ENCODE measurements at places on chromosomes 4 and X.

GRCh38 chr4:177485528-177485927 lies 43.3 kb upstream of the AGA start:
- no peak for DNase-seq

DNA sequence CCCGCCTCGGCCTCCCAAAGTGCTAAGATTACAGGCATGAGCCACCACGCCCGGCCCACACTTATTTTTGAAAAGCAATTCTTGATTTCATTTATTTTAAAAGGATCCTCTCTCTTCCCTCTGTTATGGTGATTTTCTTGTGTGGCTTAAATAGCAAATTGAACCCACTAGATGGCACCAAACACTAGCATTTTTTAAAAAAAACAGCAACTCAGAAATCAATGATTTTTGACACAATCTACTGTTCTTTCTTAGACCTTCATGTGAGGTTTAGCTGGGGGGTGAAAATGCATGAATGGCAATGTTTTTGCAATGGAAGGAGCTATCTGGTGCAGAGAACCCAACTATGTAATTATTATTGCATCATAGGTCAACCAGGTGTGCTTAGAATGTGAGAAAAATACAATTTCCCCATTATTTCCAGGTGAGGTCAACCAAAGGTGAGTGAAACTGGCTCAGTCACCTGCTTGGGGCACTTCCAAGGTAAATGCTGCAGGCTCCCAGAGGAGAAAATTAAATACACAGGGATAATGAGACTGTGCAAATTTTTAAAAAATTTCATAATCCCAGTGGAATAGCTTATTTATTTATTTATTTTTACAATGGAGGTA lies 226.7 kb upstream of the PRKX start:
- no peak for DNase-seq

GRCh38 chr4:78244705-78245485 lies 187.8 kb downstream of the FRAS1 start:
- no peak for DNase-seq

GRCh38 chr4:3470244-3471097 lies 7.4 kb downstream of the DOK7 start:
- no peak for DNase-seq

- no peak for DNase-seq
Measured at GRCh38 chr4:24395937-24396336, 188.4 kb downstream of the DHX15 start.

DNA sequence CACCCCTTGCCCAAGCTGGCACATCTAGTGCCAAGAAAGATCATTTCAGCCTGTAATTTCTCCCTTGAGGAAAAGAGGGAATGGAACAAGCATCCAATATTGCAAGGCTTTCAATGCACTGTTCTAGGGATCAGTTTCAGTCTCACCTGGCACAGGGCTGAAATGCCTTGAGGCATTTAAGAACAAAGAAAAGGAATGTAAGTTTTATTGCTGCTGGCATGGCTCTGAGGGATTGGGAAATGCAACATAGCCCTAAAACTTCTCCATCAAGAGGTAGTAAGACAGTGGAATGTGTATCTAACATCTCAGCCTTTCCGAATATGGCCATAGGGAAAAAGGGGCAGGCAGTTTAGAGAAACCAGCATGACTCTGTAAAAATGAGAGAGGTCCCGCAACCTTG lies 732.6 kb upstream of the LCORL start:
- no peak for DNase-seq

DNA sequence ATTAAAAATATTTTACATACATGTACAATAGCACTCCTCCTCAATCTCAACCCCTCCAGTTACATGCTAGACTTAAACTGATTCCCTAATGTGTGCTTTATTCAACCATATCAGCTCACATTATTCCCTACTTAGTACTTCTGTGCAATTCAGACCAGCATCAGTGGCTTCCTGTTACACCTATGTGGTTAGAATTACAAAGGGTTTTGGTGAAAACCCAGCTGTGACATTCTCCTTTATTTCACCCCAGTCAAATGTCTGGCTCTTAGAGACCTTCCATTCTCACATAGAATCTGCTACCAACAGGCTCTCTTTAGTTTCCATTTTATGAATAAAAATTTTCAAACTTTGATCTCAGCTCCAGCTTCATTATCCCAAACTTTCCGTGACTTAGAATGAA lies 85.2 kb upstream of the SLC7A11 start:
- DNase-seq, result no peak

GRCh38 chrX:3244203-3244743 lies 102.2 kb downstream of the MXRA5 start:
- DNase-seq, result no peak

- DNase-seq, result no peak
Measured at GRCh38 chr4:102143433-102143832, 201.8 kb downstream of the SLC39A8 start.

DNA sequence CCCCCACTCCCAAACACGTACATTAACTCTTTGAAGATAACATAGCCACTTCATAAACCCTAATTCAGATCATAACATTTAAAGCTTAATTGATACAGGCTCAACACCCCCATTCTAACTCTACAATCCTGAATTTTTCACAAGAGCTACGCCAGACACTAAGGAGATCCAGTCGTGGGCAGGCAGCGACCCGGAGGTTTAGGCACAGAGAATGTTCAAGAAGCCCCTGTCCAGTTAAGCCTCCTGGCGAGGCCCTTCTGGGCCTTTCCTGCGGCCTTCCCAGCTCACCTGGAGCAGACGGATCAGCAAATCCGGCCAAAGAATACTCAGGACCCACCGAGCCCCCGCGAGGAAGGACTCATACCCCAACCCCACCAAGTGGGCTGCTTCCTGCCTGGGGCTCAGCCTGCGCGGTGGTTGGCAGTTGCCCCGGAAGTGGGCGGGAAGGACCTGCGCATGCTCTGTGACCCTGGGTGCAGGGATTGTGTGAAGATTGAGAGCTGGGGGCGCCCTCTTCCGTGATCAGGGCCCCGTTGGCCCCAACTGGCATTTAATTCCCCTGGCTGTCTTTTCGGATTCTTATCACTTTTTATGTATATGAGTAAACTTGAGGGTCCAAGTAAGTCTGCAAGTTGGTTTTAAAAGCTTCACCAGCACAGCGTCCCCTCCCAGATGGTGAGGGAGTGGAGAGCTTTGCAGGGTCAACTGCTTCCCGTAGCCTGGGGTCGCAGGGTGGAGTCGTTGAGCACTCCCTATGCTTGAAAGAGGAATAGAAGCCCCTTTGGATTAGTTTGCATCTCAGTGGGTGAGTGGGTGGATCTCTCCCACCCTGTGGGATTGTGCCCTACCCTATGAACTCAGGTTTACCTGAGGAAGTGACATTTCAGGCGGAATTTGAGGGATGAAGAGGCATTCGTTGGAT lies at the start of gene TRIM61:
TRIM61 (minus strand) TSS at position 415 of the 922 bp plus-strand sequence. CDS start 7,655 bp downstream, outside the sequence.
- no peak for DNase-seq

DNA sequence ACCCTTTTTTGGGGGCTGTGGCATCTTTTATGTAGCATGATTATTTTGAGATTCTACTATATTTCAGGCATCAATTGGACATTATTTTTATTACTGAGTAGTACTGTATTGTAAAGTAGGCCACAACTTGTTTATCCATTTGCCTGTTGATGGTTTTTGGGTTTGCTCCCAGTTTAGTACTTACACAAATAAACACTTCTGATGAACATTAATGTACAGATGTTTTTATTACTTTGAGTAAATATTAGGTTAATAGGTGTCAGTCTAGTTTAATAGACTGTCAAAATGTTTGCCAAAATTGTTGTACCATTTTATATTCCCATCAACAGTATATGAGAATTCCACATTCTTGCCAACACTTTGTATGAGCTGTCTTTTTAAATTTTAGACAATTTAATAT lies 214.9 kb upstream of the MAD2L1 start:
- DNase-seq, result no peak

- no peak for DNase-seq
Measured at GRCh38 chr4:139367421-139368090, 65.3 kb upstream of the NDUFC1 start.

GRCh38 chrX:52923781-52924241 lies 26.7 kb downstream of the FAM156B start:
- DNase-seq, result no peak

DNA sequence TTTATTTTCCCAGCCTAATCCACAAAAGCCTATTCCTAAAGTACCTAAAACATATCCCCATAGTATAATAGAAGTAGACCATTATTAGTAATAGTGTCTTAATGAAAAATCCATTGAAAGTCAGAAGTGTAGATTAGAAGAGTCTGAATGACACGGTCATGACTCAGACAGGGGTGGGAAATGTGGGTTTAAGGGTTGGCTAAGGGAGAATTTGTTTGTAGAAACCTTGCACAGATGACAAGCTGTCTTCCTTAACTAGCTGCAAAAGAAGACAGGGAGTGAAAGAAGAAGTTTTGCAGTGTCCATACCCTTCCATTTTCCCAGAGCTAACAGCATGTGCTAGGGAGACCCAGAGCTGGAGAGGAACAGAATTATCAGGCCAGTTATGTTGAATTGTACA lies 242.7 kb upstream of the ETNPPL start:
- no peak for DNase-seq

- DNase-seq, result peak; percentile 14
Measured at GRCh38 chrX:2928583-2929434, at the start of gene ARSD. TSS of gene ARSD (minus strand) at chrX:2929339. CDS start at chrX:2929275, 64 bp downstream.

DNA sequence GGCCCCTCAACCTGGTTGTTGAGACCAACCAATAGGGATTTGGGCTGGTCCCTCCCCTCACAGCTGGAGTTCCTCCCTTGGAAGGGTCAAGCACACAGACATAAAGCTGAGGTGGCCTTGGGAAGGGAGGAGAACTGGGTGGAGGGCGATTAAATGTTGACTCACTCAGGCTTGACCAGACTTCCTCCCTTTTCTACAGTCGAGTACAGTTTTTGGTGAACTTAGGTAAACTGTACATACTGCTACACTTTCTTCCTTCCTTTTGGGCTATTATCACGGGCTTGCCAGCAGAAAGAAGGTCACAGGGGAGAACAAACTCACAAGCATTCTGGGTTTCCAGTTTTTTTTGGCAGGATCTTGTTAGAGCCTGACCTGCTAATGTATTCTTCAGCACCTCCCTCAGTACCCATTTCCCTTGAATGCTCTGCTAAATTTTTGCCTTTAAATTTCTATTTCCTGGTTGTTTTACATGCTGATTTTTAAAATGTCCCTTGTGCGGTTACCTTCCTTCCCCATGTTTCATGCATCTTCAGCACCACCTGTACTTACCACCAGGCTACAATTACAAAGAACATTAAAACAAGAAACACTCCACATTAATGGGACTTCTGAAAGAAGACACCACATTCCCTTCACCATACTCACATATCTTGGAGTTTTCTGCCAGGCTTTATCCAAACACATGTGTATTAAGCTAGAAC lies 135.2 kb upstream of the RASGEF1B start:
- DNase-seq, result no peak

DNA sequence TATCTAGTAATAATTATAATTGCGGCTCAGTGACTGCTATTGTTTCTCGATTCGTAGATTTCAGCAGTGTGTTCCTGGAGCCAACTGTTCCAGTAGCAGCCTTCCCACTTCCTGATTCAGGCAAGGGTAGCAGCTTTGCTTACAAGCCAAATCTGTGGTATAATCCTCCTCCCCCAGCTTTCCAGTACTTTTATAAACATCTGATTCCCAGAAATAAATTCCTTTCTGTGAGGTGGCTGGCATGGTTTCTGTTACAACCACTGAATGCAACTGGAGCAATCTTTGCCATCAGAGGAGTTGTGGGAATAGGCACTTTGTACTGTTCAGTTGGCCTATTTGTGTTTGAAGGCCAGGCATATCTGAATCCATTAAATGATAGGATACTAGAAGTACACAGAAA lies 80.0 kb downstream of the GLRA3 start:
- no peak for DNase-seq

DNA sequence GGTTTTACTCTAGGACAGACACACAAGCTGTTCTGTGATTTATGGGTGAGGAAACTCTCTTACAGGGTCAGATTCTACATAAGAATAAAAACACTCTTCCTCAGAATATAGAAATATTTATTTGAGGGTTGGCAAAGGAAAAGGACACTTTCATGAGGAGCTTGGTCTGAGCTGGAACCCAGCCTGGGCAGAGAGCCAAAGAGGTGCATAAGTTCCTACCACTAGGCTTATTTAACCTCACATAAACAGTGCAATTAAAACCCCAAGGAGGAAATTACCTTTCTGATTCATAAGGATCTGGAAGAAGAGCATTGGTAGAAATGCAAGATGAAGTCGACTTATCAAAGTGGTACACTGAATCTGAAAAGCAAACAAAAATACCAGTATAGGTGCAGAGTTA lies 32.9 kb downstream of the SETD7 start:
- DNase-seq, result no peak

DNA sequence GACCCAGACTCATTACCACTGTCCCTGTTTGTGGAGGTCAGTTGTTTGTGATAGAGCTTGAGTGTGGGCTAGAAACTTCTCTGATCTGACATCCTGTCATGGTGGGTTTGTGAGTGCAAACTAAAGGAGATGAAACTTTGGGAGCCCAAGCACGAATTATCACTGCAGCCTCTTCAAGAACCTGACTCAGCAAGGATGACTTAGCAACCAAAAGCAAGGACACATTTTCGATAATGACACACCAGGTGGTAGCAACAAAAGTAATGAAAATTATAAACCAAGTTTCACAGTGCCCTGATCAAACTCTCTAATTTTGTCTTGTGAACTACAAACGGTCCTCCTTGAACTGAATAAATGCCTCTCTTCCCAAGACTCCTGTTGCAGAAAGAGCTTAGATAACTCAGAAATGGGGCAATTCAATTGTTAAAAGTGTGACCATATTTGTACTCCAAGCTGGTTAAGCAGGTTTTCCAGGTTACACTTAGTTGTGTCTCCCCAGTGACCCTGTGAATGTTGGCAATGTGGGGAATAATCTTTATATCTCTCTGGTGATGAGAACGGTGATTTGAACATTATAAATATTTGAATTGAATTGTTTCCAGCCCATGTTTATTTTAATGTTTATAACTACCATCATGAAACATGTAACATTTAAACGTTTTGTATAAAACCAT lies 52.6 kb upstream of the ATP8A1 start:
- DNase-seq, result no peak

GRCh38 chr4:139654516-139654915 lies 11.1 kb upstream of the MGST2 start:
- no peak for DNase-seq

GRCh38 chr4:2931512-2932301 lies 31.5 kb downstream of the NOP14 start:
- DNase-seq, result no peak

GRCh38 chrX:6384371-6384770 lies 150.5 kb downstream of the VCX3A start:
- DNase-seq, result no peak

DNA sequence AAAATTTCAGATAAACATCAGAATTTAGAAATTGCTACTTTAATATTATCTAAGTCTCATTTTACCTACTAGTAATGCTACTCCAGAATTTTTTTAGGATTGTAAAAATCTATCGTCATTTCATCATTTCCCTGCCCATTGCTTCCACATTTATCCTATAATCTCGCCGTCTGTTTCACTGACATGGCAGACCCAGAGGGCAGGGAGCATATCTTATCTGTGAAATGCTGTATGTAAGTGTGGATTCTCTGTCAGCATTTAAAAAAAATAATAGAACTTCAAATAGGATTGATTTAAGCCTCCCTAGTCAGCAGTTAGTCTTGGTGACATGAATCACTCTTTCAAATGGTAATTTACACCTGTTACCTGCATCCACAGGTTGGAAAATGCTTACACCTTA lies 314.4 kb downstream of the PCDH7 start:
- no peak for DNase-seq

- no peak for DNase-seq
Measured at GRCh38 chrX:131235768-131236545, 53.1 kb downstream of the IGSF1 start.
